Activated naive CD4-positive, alpha-beta T cell (primary cell): ENCODE measurements at places on chromosomes 7 and 10.

DNA sequence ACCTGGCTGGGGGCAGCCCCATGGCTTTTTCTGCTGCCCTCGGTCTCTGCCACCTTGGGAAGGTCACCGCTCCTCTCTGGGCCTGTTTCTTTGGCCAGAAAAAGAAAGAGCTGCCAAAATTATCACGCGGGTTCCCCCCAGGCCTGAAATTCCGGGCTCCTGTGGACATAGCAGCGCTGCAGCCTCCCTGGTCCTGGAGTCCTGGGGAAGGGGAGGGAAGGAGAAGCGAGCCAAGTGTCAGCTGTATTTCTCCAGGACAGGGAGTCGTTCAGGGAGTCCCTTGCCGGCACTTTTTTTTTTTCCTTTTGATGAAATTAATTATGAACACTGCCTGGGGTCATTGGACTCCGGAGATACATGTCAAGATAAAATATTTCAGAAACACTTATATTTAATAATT lies 152.3 kb upstream of the GPR26 start:
- no peak for DNase-seq

DNA sequence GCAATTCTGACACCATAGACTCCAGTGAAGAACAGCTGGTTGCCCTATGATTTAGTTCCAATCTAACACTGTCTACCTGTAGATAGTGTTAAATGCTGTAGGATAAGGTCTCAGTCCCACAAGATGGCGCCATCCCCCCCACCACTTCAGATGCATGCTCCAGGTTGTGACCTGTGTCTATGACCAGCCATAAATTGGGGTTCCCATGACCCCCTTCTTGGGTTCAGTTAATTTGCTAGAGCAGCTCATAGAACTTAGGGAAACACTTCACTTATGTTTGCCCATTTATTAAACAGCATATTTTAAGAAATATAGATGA lies 13.1 kb downstream of the CCSER2 start:
- DNase-seq = no peak

- DNase-seq = no peak
Measured at GRCh38 chr7:760006-760405, 32.9 kb upstream of the PRKAR1B start.

GRCh38 chr10:127149501-127150081 lies 46.8 kb downstream of the INSYN2A start:
- DNase-seq = no peak

GRCh38 chr10:73979809-73980433 lies 18.0 kb upstream of the VCL start:
- DNase-seq = no peak

DNA sequence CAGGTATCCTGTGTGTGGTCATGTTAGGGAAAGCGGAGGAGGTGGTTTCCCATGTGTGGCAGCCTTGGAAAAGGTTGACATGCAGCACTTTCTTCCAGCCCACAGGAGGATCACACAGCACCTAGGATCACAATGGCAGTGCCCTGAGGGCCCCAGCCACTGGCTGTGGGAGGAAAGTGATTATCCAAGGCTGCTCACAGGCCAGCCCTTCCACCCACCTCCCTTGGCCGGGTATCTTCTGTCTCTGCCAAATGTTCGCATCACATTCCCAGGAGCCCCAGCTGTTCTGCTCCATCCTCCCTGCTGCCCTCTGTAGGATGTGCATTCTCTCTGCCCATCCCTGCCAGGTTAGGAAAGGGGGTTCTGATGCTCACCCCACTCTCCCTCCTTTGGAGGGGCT lies 2.5 kb upstream of the MLXIPL start:
- no peak for DNase-seq

DNA sequence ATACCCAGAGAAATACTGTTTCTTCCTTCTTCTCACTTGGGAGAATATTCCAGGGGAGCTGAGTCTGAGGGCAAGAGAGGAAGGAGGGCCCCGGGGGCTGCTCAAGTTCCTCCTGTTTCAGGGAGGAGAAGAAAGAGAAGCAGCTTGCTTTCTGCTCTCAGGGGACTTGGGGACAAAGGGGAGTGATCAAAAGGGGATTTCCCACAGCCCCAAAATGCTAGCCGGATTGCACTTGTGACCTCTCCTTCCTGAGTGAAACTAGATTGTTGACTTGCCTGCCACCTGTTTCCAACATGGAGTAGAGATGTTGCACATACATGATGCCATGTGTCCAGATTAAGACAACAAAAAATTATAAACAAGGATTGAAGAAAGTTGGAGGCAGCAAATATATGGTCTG lies 28.7 kb upstream of the PDCD4 start:
- DNase-seq = no peak

GRCh38 chr10:78401624-78402367 lies 368.1 kb downstream of the RPS24 start:
- DNase-seq = no peak

DNA sequence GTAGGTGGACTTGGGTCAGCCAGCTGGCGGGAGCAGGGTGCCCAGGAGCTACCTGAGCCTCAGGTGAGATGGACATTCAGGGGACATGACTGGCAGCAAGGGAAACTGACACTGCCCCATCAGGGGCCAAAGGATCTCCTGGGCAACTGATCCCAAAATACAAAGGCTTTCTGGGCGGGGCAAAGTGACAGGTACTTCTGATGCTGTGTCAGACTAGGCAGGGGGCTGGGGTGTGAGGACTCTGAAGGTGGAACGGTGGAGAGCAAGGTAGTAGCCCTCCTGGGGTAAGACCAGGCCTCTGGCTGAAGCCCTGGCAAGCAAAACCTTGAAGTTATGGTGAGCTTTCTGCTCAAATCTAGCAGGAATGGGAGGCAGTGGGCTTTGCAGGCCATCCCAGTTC lies 4.4 kb downstream of the OPN4 start:
- no peak for DNase-seq

DNA sequence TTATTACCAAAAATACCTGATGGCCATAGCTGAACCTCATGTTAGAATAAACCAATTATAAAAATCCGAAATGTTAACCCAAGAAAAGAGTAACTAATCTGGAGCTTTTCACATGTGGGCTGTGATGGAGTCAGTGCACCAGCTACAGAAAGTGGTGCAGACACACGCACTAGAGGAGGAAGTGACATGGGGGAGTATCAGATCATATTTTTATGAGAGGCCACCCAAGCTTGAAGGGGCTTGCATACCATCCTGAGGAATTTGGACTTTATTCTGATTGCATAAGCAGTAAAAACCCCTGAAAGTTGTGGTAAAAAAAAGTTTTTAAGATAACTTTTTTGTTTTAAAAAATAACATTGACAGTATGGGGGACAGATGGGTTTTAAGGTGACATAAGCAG lies 1148.5 kb upstream of the CELF2 start:
- no peak for DNase-seq

DNA sequence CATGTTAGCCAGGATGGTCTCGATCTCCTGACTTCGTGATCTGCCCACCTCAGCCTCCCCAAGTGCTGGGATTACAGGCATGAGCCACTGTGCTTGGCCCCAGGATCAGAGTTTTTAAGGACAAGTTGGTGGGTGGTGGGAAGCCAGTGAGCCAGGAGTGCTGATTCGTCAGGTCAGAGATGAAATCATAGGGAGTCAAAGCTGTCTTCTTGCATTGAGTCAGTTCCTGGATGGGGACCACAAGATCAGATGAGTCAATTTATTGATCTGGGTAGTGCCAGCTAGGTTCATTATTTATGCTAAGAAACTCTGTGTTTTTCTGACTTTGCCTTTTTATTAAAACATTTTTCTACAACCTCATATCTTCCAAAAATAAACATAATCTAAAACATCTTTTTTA lies 423.8 kb downstream of the ARL4A start:
- DNase-seq = no peak

DNA sequence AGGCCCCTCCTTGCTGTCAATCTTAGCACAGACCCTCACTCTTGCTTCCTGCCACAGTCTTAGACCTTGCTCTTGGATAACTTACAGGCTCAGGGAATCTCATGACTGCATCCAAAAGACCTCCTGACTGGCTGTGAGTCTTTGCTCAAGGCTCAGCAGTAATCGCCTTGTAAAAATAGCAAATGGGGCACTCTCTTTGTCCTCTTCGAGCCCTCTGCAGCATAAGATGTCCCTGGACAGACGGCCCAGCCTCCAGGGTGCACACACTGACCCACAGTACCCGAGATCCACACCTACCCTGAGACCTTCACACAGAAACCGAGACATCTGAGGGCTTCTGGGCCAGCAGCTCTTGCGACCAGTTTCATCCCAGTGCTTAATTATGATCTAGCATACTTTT lies 65.9 kb upstream of the DDC start:
- no peak for DNase-seq

DNA sequence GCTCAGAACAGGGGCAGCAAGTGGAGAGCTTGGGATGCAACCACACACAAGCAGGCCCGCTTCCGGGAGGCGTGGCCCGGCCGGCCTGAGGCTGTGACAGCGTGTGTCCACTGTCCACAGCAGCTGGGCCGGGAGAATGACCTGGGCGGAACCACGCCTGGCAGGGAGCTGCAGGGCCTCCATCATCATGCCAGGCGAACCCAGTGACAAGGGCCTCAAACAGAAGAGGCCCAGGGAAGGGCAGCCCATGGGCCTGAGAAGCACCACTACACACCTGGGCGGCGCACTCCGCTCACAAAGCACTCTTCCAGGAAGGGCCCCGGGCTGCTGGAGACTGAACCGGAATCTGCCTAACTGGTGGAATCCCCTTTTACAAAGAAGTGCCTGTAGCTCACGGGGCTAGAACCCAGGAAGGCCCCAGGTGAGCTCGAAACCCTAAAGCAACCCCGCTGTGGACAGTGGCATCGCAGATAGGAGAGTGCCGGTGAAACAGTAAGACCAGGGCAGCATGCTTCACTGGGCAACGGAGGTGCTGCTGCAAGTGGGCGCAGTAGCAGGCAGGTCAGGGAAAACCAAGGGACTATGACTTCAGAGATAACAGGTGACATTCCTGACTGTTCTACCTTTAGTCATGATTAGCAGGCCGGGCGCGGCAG lies 66.0 kb downstream of the MAD1L1 start:
- DNase-seq = no peak

- no peak for DNase-seq
Measured at GRCh38 chr7:122803323-122803722, 82.9 kb downstream of the CADPS2 start.

GRCh38 chr10:55793024-55793423 lies 568.0 kb downstream of the ZWINT start:
- DNase-seq = no peak

GRCh38 chr10:8404721-8405120 lies 350.2 kb downstream of the GATA3 start:
- DNase-seq = no peak

DNA sequence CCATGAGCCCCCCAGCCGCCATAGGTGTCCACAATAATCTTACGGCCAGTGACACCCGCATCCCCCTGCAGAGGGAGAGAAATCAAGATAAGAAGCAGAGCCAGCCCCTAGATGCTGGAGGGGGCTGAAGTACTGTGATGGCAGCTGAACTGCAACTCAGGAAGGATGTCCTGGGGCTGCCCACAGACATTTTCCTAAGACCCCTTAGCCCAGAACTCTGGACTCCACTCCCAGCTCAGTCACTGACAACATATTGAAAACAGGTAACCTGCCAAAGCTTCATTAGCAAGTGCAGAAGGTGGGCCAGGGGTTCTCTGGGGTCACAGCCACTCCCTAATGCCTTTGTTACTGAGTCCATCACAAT lies 14.3 kb downstream of the MAT1A start:
- DNase-seq = no peak

- DNase-seq = no peak
Measured at GRCh38 chr10:113047151-113047550, 97.1 kb downstream of the TCF7L2 start.

DNA sequence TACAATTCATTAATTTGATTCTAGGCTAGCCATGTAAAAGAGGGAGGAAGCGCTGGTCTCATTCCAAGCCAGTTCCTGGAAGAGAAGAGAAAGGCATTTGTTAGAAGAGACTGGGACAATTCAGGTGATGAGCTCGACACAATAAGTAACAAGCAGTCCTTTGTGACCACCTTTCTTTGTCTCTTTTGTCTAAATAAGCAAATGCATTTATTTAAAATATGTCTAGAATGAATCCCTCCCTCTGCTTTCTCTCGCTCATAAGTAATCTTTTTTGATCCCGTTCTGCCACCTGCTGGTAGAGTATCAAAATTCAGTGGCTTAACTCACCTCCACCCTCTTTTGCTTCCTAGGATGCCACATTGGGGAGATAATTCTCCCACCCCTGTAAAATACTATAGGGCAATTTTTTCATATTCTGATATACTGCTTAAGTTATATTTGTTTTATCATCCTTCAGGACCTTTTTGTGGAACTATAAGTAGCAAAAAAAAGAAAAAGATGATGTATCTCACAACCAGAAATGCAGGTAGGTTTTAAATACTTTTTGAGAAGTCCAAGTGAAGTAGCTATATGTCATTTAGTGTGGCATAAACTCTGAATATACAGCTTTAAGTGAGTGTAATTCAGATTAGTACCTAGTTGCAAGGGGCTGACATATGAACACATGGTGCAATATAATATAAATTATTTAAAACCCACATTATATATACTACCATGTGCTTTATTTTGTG lies 91.5 kb downstream of the GSDME start:
- no peak for DNase-seq

DNA sequence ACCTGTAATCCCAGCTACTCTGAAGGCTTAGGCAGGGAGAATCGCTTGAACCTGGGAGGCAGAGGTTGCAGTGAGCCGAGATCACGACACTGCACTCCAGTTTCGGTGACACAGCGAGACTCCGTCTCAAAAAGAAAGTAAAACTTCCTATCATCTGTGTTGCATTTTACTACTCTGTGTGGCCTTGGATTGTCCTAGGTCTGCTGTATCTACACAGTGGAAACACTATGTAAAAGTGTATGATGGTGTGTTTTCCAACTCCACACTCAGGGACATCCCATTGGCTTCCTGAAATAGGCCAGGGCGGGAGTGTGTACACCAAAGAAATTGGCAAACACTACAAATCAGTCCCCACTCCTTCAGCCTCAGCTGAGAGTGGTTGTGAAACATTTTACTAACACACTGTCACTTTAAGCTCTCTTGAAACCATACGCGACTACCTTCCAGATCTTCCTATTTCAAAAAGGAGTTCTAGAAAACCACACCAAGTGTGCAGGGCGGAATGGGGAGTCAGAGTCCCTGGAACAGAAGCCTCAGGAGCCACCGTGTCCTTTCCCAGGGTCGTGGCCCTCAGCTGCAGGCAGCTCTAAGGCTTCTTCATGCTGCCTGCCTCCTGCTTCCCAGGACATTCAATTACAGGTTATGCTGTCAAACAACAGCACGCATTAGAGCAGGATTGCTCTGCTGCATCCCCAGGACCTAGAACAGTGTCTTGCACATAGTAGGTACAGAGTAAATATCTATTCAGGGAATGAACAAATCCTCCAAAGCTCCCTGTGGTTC lies 275.4 kb downstream of the PARD3 start:
- no peak for DNase-seq

DNA sequence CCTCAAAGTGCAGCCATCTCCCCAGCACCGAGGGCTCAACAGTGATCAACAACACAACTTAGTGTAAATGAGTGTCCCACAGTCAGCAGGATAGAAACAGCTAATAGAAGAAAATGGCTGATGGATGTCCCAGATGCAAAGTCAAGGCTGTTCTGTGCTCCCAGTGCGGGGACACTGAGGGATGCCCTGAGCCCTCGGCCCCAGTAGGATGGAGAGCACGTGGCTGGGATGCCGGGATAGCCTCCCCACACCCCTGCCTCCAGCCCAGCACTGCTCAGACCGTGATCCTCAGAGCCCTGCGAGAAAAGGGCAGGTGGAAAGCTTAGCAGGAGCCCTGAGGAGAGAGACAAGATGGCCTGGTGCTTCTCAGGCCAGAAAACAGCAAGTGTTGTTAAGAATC lies 243.9 kb upstream of the TCERG1L start:
- DNase-seq = no peak

- no peak for DNase-seq
Measured at GRCh38 chr7:15886626-15887025, 200.1 kb upstream of the MEOX2 start.
